ENCODE measurements at places on chromosomes 4 and X.

DNA sequence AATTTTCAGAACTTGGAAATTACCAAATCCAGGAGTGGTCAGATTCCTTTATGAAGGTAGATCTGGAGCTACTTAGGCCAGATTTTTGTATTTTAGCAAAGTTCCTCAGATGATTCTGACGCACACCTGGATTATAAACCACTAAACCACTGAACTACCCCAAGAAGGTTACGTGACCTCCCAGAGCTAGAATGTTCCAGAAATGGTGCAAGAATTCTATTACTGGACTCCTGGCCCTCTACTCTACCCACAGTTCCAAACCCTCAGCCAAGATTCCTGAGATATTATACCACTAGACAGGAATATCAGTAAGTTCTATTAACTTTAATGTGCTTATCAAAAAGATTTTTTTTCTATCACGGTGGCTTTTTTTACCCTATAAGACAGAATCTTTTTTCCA is 67.1 kb downstream of the ABCG2 start:
- no peak for DNase-seq

GRCh38 chrX:27446423-27446822 is 16.7 kb downstream of the PPP4R3C start:
- DNase-seq: no peak

- DNase-seq: no peak
Observed at GRCh38 chr4:108540536-108540935, 79.8 kb upstream of the RPL34 start.

GRCh38 chrX:131677655-131678628 is 134.1 kb downstream of the OR13H1 start:
- DNase-seq: no peak

- DNase-seq: no peak
Observed at GRCh38 chr4:19033816-19034733, 1012.5 kb upstream of the LCORL start.

Measured in stimulated activated CD8-positive, alpha-beta memory T cell treated with anti-CD3 and anti-CD28 coated beads, Interleukin-15, amount 100 ng/mL, for 4 hours (primary cell).